ENCODE measurements at places on chromosomes 4 and X.

- no peak for DNase-seq
Observed at GRCh38 chr4:22047793-22048192, 99.2 kb upstream of the KCNIP4 start.

GRCh38 chr4:165982934-165983333 is 109.9 kb downstream of the TLL1 start:
- DNase-seq, result no peak

GRCh38 chr4:48134081-48134480 is at the start of gene TXK:
TXK (minus strand) TSS chr4:48134250; CDS start chr4:48134170, 80 bp downstream.
- DNase-seq, result no peak

DNA sequence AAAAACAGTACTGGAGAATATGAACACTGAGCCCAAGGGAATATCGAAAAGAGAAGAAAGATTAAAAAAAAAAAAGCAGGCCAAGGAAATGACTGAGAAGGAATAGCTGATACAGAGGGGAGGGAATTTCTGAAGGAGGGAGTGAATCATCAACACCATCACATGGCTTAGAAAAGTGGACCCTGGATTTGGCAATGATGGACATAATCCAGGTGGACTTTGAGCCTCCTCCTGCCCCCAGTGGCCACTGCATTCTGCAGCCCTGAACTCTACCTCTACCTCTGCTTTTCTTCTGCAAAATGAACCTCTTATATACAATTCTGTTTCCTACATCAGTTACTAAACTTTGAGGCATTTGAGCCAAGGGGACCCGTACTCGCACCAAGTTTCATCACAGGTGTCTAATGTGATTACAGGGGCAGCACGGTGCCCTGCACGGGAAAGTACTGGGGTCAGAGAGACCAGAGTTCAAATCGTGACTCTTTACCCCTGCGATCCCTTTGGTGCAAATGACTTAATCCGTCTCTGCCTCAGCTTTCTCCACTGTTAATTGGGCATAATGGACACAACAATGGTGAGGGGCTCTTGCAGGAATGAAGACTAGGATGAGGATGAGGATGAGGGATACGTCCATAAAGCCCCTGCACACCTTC is 1.1 kb downstream of the OCIAD2 start:
- no peak for DNase-seq

DNA sequence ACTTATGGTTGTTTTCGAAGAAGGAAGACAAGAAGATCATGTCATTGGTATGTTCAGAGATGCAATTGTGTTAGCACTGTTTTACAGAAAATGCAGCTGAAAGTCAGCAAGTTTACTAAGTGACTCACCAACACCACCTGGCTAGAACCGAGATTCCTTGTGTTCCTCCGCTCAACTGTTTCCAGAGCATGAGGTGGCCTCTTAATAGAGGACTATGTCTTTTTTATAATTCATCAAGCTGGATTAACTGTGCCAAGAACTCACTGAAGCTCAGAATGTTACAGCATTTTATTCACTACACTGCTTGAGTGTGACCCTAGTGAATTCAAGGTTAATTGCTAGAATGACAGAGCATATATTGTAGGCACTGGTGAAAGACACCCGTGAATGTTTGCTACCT is 1573.5 kb upstream of the TENM3 start:
- DNase-seq, result no peak

- DNase-seq, result no peak
Observed at GRCh38 chrX:154797006-154797405, 8.3 kb downstream of the MPP1 start.

- DNase-seq, result no peak
Observed at GRCh38 chrX:131288738-131289511, at the start of gene IGSF1. IGSF1 (minus strand) TSS chrX:131289306; CDS start chrX:131286674, 2,632 bp downstream.
